ENCODE measurements at places on chromosomes 3 and 15.

DNA sequence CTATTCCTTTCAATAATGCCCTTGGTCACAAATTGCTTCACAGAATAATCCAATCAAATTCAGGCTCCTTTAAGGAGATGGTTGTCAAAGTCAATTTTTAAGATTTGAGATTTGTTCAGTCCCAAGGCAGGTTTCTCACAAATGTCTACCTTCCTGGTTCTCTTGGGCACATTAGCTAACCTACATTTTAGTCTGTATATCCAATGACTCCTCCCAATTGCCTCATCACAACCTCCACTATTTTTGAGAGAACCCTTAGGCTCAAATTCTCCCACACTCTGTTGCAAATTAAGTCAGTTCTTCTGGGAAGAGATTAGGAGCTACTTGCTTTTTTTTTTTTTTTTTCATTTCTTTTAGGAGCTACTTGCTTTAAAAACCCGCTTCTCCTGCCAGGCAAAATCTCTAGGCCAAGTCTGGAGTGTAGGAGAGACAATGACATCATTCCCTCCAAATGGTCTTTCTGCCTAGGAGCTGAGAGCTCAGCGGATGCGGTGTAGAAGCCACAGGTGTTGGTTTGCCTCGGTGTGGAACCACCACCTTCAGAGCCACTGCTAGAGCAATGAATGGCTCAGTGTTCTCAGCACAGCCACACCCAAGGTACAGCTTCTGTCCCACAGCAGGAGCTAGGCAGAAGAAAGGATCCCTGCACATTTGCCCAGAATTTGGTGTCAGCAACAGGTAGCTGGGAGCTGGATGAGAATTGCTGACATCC, 10.0 kb upstream of the INO80 start:
- DNase-seq, result no peak

GRCh38 chr3:182117583-182117982, 405.9 kb downstream of the SOX2 start:
- DNase-seq, result peak; percentile 63

- no peak for DNase-seq
These were observed 3.7 kb downstream of the PBRM1 start for GRCh38 chr3:52682016-52682415.

GRCh38 chr3:143184099-143184498, 64.5 kb downstream of the CHST2 start:
- no peak for DNase-seq

DNA sequence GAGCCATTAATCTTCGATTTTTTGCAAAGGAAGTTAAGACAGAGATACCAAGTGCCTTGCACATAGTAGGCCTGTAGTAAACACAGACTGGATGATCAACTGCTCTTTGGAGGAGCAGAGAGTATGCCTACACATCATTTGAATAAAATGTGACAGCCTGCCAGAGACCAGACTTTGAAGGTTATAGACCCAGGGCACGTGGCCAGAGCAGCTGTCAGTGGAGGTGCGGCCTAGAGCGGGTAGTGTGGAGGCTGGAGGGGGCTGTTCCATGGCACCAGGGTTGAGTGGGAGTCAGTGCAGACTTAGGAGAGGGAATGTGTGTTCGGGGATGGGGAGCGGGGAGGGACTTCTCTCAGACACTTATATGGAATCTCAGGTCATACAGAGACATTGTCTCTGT, 80.8 kb downstream of the SMAD3 start:
- no peak for DNase-seq

GRCh38 chr3:136141891-136142290, 54.2 kb downstream of the MSL2 start:
- no peak for DNase-seq

All from NCI-H1417 treated with DMSO at 0.1 percent for 48 hours (cell line).